ENCODE measurements at places on chromosomes 6 and 20.

DNA sequence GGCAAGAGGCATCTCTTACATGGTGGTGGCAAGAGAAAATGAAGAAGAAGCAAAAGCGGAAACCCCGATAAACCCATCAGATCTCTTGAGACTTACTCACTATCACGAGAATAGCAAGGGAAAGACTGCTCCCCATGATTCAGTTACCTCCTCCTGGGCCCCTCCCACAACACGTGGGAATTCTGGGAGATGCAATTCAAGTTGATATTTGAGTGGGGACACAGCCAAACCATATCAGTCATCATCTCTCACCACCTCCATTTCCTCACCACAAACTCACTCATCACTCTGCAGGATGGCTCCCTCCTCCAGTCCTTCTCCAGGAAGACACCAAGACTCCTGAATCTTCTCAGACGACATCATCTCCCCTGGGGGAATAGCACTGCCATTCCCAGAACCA lies 25.8 kb upstream of the SLC16A10 start:
- no peak for DNase-seq

- no peak for DNase-seq
Observed at GRCh38 chr6:55286824-55287223, 40.4 kb upstream of the GFRAL start.

GRCh38 chr6:118812970-118813369 lies 81.0 kb upstream of the ASF1A start:
- no peak for DNase-seq

DNA sequence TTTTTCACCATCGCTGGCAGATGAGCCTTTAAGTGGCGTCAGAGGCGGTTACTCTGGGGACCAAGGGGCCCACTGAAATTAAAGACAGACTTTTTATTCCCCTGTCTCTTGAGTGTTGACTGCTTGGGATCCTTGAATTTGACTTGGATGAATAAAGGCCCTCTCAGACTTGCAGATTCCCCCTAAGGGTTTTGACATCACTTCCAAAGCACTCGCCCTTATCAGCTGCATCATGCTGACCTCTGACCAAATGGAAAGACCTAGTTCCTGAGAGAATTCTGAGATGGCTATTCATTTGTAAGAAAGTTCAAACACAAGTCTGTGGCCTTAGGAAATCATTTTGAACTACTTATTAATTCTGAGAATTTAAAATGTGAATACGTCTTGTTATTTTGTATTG lies 13.5 kb upstream of the MOXD1 start:
- DNase-seq: no peak

- no peak for DNase-seq
Observed at GRCh38 chr6:14822679-14823078, 423.2 kb upstream of the JARID2 start.

DNA sequence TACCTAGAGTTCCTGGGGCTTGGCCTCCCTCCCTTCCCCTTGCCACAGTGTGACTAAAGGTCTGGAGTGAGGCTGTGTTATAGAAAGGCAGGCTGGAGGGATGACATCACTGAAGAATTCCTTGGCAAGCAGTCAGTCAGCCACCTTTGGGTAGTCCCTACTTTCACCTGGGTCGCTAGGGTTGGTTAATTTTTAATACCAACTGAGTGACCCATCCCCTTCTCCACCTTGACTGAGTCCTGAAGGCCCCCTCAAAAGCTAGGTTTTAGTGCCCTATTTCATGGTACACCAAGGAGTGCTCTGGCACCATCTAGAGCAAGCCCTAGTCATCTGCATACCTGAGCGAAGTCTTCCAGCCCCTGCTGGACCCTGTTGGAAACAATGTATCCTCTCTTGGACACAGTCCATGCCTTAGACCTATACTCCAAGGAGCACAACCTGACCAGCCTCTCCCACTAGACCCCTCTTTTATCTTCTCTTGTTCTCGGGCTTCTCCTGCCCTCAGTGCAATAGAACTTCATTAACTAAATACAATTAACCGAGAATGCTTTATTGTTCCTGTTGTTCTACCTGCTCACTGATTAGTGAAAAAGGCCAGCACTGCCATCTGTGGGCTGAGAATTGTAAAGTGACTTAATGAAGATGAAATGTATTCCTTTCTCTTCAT lies 44.6 kb downstream of the RIN2 start:
- no peak for DNase-seq

DNA sequence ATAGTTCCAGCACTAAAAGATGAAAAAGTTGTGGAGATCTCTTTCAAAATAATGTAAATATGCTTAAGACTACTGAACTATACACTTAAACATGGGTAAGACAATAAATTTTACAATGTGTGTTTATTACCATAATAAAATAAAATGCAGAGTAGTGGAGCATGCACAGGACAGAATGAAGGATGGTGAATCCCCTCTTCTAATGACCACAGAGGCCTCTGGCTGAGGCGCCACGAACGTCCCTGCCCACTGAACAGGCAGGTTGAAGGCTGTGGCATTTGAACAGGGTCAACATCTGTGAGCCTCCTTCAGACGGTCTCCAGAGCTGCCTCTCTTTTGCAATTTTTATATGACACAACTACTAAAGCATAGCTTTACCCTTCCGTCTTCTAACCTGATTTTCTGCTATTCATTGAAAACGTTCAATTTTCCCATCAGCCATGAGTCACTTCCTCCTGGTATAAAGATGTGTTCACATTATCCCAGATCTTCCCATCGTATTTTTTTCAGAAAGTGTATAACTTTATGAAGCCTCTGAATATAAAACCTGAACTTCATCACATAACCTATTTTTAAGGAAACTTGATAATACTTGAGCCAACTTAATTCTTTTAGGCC lies 37.8 kb downstream of the ADGRF4 start:
- no peak for DNase-seq

- peak; percentile 80 for DNase-seq
Observed at GRCh38 chr6:146905181-146905704, 299.0 kb upstream of the STXBP5 start.

DNA sequence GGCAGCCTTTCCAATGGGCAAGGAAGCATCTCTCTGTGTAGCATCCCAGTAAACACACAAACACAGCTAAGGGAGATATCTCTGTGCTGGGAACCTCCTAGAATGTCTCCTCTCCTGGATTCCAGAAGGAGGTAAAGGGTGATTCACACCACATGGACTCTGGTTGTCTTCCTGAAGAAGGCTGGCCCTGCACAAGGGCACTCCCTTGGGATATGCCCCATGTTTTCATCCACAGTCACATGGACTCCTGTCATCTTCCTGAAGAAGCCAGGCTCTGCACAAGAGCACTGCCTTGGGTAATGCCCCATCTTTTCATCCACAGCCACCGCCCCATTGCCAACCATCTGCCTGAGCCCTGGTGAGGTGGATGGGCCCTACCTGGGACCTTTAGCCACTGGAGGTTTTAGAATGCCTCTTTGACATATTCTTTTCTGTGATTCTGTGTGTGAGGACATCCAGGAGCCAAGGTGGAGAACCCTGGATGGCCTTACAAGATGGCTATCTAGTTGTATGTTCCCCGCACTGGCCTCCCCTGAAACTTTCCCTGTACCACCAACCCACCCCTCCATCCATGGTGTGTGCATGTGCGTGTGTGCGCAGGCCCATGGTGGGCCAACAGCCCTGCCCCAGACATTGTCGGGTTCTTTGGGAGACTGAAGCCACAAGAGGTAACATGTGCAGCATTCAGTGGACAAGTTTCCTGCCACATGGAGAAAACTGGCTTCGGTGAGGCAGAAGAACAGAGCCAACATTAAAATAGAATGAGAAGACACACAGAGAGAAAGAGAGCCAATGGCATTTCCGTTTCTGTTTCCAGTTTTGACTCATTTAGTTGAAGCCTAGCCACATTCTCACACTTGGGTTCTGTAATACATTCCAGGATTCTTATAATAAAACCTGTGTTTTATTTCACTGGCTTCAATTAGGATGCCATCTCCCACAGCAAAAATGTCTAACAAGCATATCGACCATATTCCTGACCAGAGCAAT lies 110.2 kb upstream of the CST7 start:
- DNase-seq: no peak

GRCh38 chr6:25417046-25417605 lies 138.0 kb downstream of the CARMIL1 start:
- no peak for DNase-seq

- no peak for DNase-seq
Observed at GRCh38 chr20:15005300-15005986, 668.0 kb upstream of the FLRT3 start.

GRCh38 chr6:37187321-37188022 lies 17.5 kb downstream of the PIM1 start:
- DNase-seq: no peak

DNA sequence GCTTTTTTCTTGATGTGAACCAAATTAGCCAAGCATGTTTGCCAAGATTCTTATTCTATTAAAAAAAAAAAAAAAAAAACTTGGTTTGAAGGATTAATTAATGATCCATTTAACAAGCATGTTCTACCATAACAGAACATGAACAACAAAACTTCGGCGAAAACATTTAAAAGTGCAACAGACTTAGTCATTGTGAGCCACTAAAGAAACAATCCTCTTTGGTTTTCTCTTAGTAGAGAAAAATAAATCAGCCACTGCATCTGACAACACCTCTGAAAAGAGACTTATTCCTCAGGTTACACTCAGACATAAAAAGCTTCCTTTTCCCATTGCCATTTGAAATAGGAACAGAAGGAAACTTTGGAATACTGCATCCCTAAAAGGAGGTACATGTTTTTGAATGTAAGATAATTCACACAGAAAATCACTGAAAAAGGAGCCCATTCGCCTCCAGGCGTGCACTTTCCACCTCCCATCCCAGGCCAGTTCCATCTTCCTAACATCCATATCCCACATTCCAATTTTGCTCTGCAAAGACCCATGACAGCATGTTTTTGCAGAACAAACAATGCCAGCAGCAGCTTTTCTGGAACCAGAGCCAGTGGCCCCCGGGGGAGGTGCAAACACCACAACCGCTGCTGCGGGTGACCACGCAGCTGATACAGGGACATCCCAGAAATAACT lies 79.5 kb downstream of the ZMYND8 start:
- DNase-seq: no peak

GRCh38 chr6:129146902-129147301 lies 264.0 kb downstream of the LAMA2 start:
- DNase-seq: no peak

- DNase-seq: no peak
Observed at GRCh38 chr6:35906499-35906846, 14.4 kb downstream of the SRPK1 start.

GRCh38 chr6:45617441-45617840 lies 239.7 kb upstream of the SUPT3H start:
- DNase-seq: no peak

DNA sequence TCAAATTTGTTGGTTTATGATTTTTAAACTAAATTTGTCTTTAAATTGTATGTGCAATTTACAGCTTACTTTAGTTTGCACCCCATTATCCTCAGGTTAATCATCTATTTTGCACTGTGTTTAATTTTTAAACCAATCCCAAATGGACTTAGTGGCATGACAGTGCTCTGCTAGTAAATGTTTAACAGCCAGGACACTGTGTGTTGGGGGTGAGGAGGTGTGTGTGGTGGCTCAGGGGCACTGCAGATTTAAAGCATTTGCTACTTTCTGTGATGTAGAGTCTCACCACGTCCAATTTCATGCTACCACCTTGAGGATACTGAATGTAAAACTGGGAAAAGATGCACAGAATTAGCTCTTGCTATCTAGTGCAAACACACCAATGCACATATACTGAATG lies 225.7 kb downstream of the HAO1 start:
- DNase-seq: no peak

DNA sequence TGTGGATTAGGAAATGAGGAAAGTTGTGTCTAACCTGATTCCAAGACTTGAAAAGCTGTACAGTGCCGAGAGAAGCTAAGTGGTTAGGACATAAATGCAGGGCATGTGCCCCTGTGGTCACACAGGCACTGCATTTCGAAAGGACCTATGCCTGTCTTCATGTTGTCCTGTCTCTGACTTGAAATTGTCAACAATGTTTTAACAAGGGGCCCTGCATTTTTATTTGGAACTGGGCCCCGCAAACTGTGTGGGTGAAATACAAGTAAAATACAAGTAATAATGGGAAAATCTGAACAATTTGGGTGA lies 38.8 kb downstream of the MRS2 start:
- DNase-seq: no peak

DNA sequence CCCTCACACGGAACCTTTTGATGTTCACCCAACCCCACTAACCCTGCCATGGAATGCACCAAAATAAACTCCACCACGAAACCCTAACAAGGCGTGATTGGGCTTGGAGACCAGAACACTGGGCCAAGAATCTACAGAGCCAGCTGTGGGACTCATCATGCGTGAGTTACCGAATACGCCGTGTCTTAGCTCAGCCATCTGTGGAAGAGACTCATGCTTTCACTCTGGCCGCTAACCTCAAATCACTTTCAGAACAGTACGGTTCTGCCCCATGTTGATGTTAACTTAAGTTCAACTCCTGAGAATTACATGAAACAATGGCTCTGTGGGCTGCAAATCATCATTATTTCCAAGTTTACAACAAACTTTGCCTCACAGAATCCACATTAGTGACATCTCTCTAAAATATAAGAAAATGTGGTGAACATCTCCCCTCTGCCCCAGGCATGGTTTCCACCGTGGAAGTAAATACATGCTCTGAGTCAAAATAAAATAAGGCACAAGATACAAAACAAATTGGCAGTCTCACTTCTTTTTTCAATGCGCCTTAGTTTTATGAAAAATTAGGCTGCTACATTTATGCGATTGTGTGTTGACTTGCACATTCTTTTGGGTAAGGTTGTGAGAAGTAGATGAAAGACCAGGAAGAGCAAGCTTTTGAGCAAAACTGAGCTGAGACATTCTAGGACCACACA lies 308.9 kb upstream of the EXOC2 start:
- no peak for DNase-seq

- DNase-seq: no peak
Observed at GRCh38 chr6:157227202-157228166, 95.8 kb downstream of the TMEM242 start.

- no peak for DNase-seq
Observed at GRCh38 chr6:28615955-28616747, 90.5 kb downstream of the GPX5 start.

DNA sequence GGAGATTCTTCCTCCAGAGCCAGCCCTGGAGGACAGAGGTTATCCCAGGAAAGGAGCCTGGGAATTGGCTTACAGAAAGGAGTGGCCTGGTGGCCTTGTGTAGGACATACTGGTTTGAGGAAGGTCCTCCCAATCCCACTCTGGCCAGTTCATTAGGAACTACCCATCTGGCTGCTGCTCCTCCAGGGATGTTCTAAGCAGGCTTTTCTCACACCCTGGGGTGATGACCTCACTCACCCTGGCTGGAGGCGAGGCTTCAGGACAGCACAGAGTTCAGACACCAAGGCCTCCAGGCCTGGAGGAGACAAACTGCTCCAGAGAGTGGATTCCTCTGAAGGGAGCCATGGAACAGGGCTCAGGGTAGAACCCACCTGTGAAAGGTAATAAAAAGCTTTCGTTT lies 8.9 kb downstream of the GNMT start:
- no peak for DNase-seq

GRCh38 chr6:17390276-17390675 lies 3.1 kb upstream of the CAP2 start:
- DNase-seq: no peak

GRCh38 chr6:33812669-33813068 lies 8.9 kb upstream of the MLN start:
- no peak for DNase-seq
